K562 (cell line): ENCODE measurements at places on chromosomes 6 and 20.

- no peak for DNase-seq
These were observed 585.1 kb downstream of the QKI start for GRCh38 chr6:163999475-164000125.

DNA sequence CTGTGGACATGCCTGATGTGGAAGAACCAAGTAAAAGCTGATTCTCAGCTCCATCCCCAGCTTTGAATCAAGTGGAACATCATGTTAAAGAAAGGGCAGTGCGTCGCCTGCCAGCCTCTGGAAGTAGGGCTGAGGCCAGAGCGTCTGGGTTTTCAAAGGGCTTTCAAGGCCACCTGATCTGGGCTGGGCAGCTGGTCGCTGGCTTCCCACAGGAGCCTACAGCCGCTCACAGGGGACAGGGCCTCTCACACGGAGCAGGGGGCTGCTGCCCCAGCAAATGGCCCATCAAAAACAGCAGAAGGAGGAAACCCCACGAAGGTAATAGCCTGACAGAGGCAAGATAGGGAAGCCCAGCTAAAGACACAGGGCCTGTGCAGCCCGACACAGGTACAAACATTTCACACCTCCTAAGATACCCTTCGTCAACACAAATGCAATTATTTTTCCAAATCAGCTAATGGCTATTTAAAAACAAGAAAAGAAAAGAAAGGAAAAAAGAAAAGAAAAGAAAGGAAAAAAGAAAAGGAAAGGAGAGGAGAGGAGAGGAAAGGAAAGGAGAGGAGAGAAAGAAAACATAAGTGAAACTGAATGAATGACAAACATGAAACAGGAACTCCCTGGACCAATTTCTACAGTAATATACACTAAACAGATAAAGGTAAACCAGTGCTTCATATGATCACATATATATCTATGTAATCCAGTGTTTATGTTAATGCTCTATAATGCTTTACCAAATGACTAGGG lies 24.8 kb downstream of the RRBP1 start:
- DNase-seq: no peak

DNA sequence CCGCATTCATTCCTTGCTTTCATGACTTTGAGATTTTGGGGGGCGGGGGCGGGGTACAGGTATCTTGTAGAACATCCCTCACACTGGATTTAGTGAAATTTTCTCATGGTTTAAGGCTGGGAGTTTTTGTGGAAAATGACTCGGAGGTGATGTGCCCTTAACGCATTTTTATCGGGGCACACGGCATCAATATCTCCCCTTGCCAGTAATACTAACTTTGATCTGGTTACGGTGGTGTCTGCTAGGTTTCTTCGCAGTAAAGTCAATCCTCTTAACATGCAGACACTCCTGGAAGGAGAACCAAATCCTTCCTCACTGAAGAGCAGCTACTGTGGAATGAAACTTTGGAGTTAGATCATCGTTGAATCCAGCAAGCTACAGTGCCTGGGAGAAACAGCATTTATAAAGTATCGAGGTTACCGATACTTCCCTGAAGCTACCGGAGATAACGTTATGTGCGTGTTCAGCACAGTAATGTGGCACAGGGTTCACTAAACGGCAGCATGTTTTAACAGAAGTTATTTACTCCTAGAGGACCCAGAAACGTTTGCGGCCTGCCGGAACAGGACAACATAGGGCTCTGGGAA lies 1.2 kb upstream of the DYNLRB1 start:
- no peak for DNase-seq

GRCh38 chr20:61523145-61523544 lies 271.1 kb downstream of the CDH4 start:
- DNase-seq: no peak

DNA sequence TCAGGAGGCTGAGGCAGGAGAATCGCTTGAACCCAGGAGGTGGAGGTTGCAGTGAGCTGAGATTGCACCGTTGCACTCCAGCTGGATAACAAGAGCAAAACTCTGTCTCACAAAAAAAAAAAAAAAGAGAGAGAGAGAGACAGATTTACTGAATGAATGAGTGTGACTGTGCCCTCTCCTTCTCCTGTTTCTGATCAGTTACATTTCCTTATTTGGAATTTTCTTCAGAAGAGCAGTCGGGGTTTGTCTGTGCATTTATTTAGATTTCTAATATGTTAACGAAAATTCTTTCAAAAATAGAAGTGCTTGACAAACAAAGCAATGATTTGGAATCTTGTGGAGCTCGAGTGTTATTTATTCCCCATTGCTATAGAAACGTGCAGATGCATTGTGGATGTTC lies 6.4 kb upstream of the LRRN4 start:
- DNase-seq: no peak

DNA sequence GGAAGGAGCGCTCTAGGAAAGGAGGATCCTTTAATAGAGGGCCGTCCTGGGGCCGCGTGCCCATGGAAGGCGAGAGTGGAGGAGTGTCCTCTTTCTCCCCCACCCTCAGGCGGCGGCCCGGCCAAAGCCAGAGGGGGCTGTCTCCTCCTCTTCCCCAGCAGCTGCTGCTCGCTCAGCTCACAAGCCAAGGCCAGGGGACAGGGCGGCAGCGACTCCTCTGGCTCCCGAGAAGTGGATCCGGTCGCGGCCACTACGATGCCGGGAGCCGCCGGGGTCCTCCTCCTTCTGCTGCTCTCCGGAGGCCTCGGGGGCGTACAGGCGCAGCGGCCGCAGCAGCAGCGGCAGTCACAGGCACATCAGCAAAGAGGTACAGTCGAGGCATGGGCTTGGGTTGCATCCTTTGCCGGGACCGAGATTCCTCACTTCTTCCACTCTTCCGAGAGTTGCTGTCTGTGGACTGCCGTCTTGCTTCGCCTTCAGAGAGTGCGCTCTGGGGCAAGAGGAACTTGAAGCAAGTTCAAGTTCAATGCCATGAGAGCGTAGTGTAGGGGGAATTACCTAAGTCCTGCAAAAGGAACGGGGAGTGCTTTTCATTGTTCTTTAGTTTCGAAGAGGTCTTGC lies at the start of gene LAMA2:
LAMA2 (plus strand) TSS at position 148 of the 621 bp plus-strand sequence; CDS start at position 256, 108 bp downstream.
- DNase-seq: no peak

GRCh38 chr6:151393410-151393809 lies 2.1 kb upstream of the ZBTB2 start:
- DNase-seq: no peak

DNA sequence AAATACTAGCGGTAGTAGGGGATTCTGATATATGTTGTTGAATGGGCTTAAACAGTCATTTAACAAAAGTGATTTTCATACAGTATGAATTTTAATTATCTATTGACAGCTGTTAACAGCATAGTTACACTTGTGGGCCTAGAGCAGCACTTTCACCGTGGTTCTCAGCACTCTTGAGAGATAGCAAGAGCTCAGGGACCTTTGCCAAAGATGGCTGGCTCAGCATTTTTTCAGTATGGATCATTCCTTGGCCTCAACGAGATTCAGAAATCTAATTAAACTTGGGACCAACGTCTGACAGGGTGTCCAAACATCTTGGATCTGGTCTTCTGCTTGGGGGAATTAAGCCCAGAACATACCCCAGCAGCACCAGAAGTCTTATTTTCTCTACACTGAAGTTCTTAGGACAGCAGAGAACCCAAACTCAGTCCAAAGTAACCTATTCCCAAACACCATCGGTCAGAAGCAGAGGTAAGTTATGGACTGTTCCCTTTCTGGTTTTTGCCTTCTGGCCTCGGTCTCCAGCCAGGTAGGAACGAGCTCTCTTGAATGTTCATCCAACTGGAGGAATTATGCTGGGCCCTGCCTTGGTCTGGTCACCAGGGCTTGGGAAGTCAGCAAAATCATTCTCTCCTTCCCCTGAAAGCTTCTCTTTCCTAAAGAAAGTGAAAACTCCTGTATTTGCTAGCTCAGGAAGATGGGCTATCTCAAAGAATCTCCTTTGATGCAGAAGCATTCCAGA lies 25.7 kb downstream of the PRPH2 start:
- DNase-seq: no peak

GRCh38 chr6:166743406-166744222 lies 116.6 kb upstream of the RPS6KA2 start:
- DNase-seq: no peak

GRCh38 chr6:55941702-55942101 lies 66.3 kb upstream of the BMP5 start:
- DNase-seq: no peak

- no peak for DNase-seq
These were observed 209.7 kb downstream of the SMOC2 start for GRCh38 chr6:168650671-168651111.

DNA sequence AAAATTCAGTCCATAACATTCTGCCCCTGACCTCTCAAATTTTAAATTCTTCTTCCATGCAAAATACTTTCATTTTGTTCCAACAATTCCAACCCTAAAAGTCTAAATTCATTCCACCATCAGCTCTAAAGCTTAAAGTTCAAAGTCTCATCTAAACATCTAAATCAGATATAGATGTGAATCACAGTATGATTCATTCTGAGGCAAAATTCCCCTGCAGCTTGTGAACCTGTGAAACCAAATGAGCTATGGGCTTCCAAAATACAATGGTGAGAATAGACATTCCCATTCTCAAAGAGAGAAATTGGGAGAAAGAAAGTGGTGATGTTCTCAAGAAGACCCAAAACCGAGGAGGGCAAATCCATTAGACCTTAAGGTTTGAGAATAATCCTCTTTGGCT lies 309.8 kb downstream of the HIVEP2 start:
- DNase-seq: no peak

DNA sequence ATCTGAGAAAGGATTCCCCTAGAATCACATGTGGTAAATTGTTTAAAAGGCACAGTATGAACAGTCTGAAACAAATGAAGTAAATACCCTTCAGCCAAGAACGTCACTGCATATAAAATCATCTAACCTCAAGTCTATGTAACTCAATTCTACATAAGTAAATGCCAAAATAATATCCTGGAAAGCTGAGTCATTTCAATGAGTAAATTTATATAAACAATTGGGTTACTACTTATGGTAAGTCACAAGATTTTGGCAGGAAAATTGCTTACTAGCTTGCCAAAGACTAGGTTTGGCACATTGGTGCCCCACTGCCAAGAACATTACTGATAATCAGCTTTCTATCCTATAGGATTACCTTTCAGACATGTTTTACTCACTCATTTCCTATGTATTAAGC lies 8.4 kb downstream of the GMDS start:
- DNase-seq: no peak

GRCh38 chr20:21167261-21167660 lies 41.4 kb downstream of the KIZ start:
- DNase-seq: no peak

DNA sequence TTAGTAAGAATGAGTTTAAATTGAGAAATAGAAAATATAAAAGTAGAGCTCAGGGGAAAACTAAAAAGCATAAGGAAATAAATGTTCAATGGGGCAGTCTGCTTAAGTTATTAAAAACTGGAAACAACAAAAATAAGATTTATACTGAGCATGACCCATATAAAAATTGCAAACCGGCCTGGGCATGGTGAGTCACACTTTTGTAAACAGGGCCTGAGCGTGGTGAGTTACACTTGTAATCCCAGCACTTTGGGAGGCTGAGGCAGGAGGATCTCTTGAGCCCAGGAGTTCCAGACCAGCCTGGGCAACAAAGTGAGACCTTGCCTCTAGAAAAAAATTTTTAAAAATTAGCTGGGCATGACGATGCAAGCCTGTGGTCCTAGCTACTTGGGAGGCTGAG lies 74.6 kb downstream of the TMEM244 start:
- DNase-seq: no peak

GRCh38 chr6:39907871-39908575 lies 26.2 kb downstream of the MOCS1 start:
- DNase-seq: no peak

DNA sequence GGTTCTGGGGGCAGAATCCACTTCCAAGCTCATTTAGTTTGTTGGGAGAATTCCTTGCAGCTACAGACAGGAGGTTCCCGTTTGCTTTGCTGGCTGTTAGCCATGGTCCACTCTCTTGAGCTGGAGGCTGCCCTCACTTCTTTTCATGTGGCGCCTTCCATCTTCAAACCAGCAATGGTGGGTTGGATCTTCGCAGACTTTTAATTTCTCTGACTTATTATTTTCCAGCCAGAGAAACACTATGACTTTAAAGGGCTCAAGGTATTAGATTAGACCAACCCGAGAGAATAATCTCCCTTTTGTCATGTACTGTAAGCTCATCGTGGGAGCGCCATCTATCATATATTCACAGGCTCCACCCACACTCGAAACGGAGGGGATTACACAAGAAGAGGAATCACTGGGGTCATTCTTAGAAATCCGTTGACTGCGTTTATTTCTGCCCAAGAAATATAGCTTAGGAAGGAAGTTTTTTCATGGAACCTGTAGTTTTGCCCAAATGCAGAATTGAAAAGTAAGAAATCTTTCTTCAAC lies 38.9 kb downstream of the SAMD5 start:
- no peak for DNase-seq

- no peak for DNase-seq
These were observed 6.4 kb upstream of the STX11 start for GRCh38 chr6:144143878-144144277.

DNA sequence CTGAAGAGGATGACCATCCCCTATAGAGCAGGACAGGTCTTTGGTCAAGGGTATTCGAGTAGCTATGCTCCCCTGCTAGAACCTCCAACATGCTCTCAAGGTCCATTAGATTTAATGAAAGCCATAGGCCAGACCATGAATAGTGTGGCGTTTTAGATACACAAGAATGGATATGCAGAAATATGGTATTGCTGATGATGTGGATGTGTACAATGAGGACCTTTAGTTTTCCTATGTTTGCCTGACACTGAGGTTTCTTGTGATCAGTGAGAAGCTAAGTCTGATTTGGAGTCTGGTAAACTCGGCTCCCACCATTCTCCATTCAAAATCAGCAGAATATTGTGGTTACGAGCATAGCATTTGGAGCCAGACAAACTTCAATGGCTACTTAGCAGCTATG lies 125.6 kb downstream of the TSHZ2 start:
- DNase-seq: no peak

DNA sequence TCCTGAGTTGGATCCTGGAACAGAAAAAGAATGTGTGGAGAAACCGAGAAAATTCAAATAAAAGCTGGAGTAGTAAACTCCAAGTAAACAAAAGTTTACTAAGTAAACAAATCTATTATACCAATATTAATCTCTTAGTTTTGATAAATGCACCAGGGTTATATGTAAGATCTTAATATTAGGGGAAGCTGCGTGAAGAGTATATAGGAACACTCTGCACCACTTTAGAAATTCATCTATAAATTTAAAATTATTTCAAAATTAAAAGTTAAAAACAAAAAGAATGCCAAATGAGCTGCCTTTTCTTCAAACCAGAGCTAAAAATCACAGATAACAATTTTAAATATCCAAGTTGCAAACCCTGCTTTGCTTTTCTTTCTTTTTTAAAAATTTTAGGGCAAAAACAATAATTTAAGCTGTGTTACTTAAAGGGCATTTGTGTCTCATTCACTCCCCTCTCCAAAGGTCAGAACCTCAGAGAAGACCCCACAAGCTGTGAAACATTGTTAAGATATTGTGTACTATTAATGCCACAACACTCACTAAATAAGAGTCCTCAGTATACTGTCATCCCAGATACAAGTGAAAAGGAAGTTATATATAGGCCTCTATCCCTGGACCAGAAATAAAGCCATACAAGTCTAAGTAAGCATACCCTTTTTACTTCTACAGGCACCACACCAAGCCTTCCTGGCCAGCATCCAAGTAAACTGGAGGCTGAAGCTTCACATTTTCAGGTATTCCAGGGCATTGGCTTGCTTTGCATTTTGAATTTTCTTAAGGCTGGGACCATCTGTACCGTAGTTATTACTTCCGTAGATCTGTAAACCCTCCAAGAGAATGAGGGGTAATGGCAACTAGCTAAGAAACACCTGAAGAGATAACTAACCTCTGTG lies 7.0 kb downstream of the DNAAF9 start:
- no peak for DNase-seq
